Activated CD8-positive, alpha-beta T cell treated with anti-CD3 and anti-CD28 coated beads for 36 hours (primary cell): ENCODE measurements at places on chromosomes 4 and X. TPM values are rescaled to one million over a fixed set of nuclear protein-coding genes. Genes with fewer than 3 reads are reported as not detected.
A peak's percentile ranks its signal among the peaks of the same experiment; 100 is the strongest.

DNA sequence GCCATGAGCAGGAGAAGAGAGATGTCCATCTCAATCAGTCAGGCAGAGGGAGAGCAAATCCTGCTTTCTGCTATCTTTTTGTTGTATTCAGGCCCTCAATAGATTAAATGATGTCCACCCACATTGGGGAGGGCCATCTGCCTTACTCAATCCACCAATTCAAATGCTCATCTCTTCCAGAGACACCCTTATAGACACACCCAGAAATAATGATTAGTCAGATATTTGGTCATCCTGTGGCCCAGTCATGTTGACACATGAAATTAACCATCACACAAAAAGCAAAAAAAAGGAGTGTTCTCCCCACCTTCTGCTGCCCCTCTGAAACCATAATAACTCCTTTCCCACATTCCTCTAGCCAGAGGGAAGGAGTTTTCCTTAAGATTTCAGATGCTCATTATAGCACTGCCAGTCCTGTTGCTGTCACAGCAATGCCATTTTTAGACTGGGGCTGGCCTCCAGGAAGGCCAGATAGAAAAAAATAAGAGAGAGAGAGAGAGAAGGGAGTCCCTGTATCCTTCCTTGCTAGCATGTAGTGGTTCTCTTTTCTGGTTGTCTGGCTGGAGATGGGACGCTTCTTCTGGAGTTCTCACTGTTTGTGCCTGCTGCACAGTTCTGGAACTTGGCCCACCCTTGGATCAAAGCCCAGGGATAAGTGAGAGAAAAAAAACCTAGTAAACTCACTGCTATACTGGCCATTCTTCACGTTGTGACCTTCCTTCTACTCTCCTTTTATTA is 177.7 kb downstream of the RBM46 start:
- H3K4me1 ChIP-seq = no peaks in the 10 kb centered on the region
- H3K27ac ChIP-seq = no peak overlapping the region
- DNase-seq = no peak
- H3K4me3 ChIP-seq = no peak overlapping the region
- no peaks in the 10 kb centered on the region for H3K27me3 ChIP-seq
- H3K36me3 ChIP-seq = no peaks in the 10 kb centered on the region

- H3K4me3 ChIP-seq = no peak overlapping the region
- no peak overlapping the region for H3K27ac ChIP-seq
- H3K4me1 ChIP-seq = no peaks in the 10 kb centered on the region
- peaks cover 5% of the 10 kb centered on the region for H3K27me3 ChIP-seq
Measured at GRCh38 chr4:113243312-113243711, 193.9 kb downstream of the ANK2 start.

DNA sequence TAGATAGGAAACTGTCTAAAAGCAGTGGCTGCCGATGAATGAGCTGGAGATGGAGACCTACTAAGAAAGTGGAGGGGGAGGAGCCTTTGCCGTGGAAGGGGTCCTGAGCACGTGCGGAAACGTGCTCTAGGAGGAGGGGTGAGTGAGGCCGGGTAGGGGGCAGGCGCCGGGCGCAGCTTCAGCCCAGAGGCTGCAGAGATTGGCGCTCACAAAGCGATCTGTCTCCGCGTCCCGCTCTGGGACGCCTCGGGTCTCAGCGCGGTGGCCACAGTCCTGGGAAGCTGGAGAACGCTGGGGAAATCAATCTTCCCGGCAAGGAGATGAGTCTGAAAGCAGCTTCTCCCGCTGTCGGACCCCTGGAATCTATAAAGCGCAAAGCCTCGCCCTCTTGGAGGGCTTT is 444 bp upstream of the ARHGAP6 start:
- no peak overlapping the region for H3K4me3 ChIP-seq
- H3K27me3 ChIP-seq = peaks cover 37% of the 10 kb centered on the region
- peaks cover 2% of the 10 kb centered on the region for H3K4me1 ChIP-seq
- no peak overlapping the region for H3K27ac ChIP-seq

DNA sequence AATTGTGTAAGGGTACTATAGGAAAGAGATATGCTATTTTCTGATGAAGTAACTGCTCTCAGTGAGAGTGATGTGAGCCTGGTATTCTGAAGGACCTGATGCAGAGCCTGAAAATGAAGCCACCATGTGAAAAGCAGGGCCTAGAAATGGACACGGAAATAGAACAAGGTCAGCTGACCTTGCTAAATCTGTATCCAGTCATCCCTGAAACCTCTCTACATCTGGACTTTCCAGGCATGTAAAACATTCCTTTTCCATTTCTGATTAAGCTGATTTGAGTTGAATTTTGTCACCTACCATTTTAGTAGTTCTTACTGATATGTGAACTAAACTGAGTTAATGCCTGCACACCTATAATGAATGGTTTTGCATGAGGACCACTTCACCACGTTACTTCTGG is 72.4 kb upstream of the NEIL3 start:
- H3K27me3 ChIP-seq = no peaks in the 10 kb centered on the region
- H3K4me1 ChIP-seq = no peaks in the 10 kb centered on the region
- DNase-seq = no peak
- no peak overlapping the region for H3K4me3 ChIP-seq
- no peak overlapping the region for H3K27ac ChIP-seq

GRCh38 chrX:17813277-17813676 is 47.8 kb downstream of the RAI2 start:
- H3K36me3 ChIP-seq = no peaks in the 10 kb centered on the region
- no peaks in the 10 kb centered on the region for H3K4me1 ChIP-seq
- H3K27ac ChIP-seq = no peak overlapping the region
- DNase-seq = no peak
- no peak overlapping the region for H3K4me3 ChIP-seq

DNA sequence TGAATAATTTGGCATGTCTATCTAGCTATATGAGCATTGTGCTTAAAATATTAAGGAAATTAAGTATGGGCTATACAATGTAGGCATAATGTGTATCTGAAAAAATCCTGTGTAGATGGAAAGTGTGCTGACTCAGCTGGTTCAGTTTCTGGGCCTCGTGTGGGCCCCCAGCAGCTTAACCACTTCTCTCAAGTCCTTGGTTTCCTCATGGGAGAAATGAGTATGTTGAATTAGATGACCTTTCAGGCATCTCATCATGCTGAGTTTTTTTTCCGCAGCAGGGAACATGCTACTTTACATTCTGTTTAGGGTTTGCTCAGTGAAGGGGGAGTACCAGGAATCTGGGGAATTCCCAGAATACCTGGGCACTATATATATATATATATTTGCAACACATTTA is 30.5 kb downstream of the RHOH start:
- no peaks in the 10 kb centered on the region for H3K27me3 ChIP-seq
- H3K27ac ChIP-seq = peak overlapping the region; percentile 96
- peaks cover 83% of the 10 kb centered on the region for H3K36me3 ChIP-seq
- H3K4me3 ChIP-seq = peak overlapping the region; percentile 68
- peaks cover 83% of the 10 kb centered on the region for H3K4me1 ChIP-seq

GRCh38 chrX:19005909-19006308 is 22.0 kb upstream of the PHKA2 start:
- no peak overlapping the region for H3K4me3 ChIP-seq
- H3K36me3 ChIP-seq = no peaks in the 10 kb centered on the region
- H3K27ac ChIP-seq = no peak overlapping the region
- H3K27me3 ChIP-seq = no peaks in the 10 kb centered on the region

DNA sequence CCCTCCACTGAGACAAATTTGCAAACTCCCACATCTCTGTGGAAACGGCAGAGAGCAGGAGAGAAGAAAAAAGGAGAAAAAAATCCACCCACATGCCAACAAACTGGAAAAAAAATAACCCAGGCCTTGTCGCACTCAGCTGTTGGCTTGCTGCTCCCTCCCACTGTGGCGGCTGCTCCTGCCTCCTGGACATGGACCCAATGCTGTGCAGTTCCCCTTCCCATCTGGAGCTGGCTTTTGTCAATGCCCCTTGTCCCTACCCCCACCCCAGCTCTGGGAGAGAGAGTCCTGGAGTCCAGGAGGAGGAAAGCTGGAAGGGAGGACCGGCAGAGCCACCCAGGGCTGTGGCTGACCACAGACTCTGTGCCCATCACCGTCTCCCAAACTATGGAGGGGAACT is 50.8 kb upstream of the IQSEC2 start:
- no peak overlapping the region for H3K4me3 ChIP-seq
- H3K27ac ChIP-seq = no peak overlapping the region
- H3K27me3 ChIP-seq = peaks cover 4% of the 10 kb centered on the region
- H3K4me1 ChIP-seq = no peaks in the 10 kb centered on the region

DNA sequence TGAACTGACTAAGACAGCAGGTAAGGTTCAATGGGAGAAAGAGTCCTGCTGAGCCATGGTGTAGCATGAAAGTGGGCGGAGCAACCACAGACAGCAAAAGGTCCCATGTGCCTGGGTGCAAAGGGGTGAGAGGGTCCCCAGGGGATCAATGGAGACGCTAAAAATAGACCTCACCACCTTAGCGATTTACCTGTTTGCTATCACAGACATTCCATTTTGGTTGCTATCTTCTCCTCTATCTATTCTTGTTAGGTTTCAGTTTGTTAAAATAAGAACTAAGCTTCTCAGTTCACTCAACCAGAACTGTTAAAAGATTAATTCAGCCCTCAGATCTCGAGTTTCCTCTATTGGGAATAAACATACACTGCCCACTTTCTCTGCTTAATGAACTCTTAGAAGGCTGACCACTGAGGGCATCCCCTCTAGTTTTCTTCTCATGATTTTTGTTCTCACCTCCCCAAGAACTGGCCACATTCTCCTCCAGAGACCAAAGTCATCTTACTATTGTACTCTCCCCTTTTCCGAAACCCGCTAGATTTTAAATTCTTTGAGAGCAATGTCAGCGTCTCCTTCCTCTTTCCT is 136.7 kb downstream of the PARM1 start:
- no peaks in the 10 kb centered on the region for H3K27me3 ChIP-seq
- H3K4me1 ChIP-seq = no peaks in the 10 kb centered on the region
- no peak overlapping the region for H3K27ac ChIP-seq
- H3K4me3 ChIP-seq = no peak overlapping the region

GRCh38 chr4:146124023-146124680 is 51.4 kb upstream of the LSM6 start:
- H3K36me3 ChIP-seq = no peaks in the 10 kb centered on the region
- peak; percentile 19 for DNase-seq
- H3K4me1 ChIP-seq = peaks cover 6% of the 10 kb centered on the region
- H3K27me3 ChIP-seq = peaks cover 11% of the 10 kb centered on the region

DNA sequence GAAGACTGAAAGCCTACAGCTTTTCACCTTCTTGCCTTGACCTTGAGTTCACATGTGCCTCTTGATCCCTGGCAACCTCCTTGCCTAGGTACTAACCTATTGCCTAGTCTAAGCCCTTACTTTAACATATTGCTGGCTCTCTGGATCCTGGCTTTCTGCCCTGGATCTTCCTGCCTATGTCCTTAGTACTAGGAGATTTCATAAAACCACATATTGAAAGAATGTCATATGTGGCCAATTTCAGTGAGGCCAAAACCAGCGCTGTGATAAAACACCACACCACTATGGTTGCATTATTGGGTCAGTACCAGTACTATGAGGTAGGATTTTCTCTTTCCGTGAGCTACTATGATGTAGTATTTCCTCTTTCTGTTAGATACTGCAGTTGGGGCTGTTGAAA is 80.4 kb downstream of the CT47B1 start:
- no peaks in the 10 kb centered on the region for H3K27me3 ChIP-seq
- no peak overlapping the region for H3K4me3 ChIP-seq
- H3K27ac ChIP-seq = no peak overlapping the region

DNA sequence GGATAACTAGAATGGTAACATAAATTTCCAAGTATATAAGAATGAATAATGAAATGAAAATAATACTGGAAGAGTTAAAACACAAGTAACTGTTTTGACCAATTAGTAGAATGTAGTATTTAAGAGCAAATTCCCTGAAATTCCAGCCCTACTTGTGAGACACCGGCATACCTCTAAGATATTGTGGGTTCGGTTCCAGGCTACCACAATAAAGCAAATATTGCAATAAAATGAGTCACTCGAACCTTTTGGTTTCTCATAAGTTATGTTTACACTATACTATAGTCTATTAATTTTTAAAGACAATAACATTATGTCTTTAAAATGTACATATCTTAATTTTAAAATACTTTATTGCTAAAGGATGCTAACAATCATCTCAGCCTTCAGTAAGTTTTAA is 15.2 kb upstream of the IQCM start:
- H3K4me3 ChIP-seq = no peak overlapping the region
- H3K27ac ChIP-seq = no peak overlapping the region
- no peaks in the 10 kb centered on the region for H3K27me3 ChIP-seq
- H3K4me1 ChIP-seq = no peaks in the 10 kb centered on the region
- H3K36me3 ChIP-seq = no peaks in the 10 kb centered on the region
- DNase-seq = no peak

DNA sequence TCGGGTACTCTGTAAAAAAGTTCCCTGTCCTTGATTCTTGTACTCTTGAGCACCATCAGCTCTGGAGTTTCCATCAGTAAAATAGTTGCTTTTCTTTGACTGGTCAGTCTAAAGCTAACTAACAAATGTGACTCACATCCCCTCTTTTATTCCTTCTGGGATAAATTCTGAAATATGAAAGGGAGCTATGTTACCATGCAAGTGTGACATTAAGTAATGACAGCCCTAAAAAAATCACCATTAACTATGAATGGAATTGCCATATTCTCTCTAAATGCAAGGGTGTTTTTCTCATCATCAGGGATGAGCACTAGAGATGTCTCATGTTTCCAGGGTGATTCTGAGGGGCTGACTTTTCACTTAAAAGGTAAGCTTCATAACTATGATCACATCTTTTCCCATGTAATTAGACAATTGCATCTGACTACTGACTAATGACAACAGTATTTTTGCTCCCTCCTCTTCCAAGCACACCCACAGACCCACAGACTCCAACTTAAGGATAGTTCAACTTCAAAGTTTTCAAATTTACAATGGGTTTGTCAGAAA is 26.9 kb upstream of the RASGEF1B start:
- no peaks in the 10 kb centered on the region for H3K27me3 ChIP-seq
- peaks cover 26% of the 10 kb centered on the region for H3K4me1 ChIP-seq
- H3K4me3 ChIP-seq = no peak overlapping the region
- DNase-seq = no peak

DNA sequence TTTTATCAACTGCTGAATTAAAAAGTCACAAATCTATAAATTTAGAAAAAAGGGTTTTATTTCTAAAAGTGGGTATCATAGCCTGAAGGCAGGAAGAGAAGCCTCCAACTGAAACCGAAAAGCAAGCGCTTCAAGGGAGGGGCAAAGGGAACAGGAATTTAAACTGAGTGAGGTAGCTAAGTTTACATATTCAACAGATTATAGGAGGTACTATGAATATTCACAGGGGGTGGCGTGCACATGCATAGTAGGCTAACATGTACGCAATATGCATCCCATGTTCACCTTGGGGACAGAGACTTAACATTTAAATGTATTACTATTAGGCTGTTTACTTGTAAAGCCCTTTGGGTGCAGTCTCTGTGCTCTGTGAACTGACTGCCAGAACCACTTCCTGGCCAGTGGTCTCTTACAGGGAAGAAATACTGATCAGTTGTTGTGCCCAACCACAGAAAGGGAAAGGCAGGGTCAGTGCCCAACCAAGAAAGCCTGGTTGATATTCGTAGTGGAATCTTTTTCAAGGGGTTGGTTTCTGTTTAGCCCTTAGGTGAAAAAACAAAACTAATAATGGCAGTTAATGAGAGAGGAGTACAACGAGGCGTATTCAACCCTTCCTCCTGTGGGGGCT is 168.7 kb upstream of the GALNTL6 start:
- no peaks in the 10 kb centered on the region for H3K36me3 ChIP-seq
- no peak overlapping the region for H3K4me3 ChIP-seq
- DNase-seq = no peak
- H3K27ac ChIP-seq = no peak overlapping the region
- H3K27me3 ChIP-seq = no peaks in the 10 kb centered on the region

Gene MAP9
- total RNA-seq = 8.3 TPM

Gene ADH6
- total RNA-seq = not detected

Gene ANOS1
- 0.04 TPM for total RNA-seq

Gene MAGEB10
- total RNA-seq = not detected

Gene TEX11
- total RNA-seq = not detected

Gene GC
- total RNA-seq = not detected

Gene DNAAF6
- total RNA-seq = not detected

Gene P2RY4
- total RNA-seq = not detected

Gene OTUD6A
- total RNA-seq = not detected

Gene USP17L30
- not detected for total RNA-seq

Gene HSFX3
- total RNA-seq = not detected

Gene PNMA6F
- not detected for total RNA-seq

Gene RTL3
- not detected for total RNA-seq
